ENCODE measurements at places on chromosomes 5 and 9.

DNA sequence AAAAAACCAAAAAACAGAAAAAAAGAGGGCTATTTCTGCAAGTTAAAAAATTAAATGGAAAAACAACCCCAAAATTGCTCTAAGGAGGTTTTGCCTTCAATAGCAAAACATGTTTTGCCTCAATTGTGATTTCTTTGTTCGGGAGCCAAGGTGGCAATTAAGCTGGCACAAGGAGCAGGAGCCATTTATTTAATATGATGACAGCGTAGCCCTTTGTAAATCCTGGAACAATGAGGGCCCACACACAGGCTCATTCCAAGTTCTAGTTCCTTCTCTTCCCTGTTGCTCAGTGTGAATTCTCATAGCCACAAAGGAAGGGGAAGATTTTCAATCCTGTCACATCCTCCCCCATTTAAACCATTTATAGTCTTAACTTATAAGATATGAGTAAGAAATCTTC is 353.2 kb downstream of the PDE4D start:
- no peak for DNase-seq

DNA sequence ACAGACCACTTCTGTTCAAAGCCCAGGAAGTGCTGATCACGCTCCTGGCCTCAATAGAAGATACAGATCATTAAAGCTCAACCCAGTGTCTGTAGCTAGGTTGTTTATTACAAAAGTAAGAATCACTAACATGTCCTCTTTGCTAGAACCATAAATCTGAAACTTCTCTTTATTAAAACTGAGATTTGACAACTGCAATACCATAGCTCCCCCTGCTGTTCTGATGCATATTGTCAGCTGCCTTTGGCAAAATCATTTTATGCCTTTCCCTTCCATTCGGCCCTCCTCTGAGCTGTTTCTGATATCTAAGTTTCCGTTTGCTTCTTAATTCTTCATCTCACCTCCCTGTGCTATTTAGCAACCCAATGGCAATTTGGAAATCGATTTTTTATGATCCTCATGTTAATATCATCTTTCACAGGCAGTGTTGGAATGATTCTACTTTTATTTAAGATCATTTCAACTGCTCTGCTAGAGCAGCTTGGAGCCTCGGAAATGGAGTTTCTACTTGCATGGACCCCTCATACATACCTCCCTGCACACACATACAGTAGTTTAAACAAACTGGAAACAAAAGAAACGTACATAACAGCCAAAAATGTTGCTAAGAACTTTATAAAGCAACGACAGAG is 998.8 kb downstream of the MAT2B start:
- no peak for DNase-seq

GRCh38 chr5:81121836-81122630 is 111.1 kb upstream of the CKMT2 start:
- no peak for DNase-seq

DNA sequence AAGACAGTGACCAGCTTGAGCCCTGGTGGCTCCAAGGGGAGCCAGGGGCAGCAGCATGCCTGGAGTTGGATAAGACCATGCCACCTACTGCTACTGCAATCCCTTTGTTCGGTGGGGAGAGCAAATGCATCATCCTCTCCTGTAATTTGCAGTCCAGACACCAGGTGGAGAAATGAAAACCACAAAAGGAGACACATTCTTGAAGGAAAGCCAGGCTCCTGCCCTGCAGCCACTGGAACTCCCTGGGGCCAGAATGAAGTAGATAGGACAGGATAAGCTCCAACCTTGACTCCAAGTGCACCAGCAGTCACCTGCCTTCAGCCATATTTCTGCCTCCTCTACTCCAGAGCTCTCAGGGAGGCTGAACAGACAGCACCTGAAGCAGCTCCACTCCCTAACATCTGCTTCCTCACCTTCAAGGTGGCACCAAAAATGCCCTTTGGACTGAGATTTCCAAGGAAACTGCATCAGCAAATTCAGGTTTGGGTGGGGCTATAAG is 65.1 kb upstream of the IQGAP2 start:
- no peak for DNase-seq

- no peak for DNase-seq
Observed at GRCh38 chr9:82130331-82131042, 141.9 kb downstream of the SPATA31D1 start.

- no peak for DNase-seq
Observed at GRCh38 chr5:67404256-67405100, 207.9 kb upstream of the CD180 start.

GRCh38 chr9:106017198-106017740 is 322.9 kb downstream of the TMEM38B start:
- DNase-seq: no peak

- no peak for DNase-seq
Observed at GRCh38 chr5:173296737-173297676, 31.2 kb downstream of the STC2 start.

- DNase-seq: no peak
Observed at GRCh38 chr9:133771486-133772482, 33.6 kb upstream of the SARDH start.

- no peak for DNase-seq
Observed at GRCh38 chr9:78865737-78866136, 568.8 kb downstream of the PSAT1 start.

GRCh38 chr5:133468596-133468995 is 143.7 kb downstream of the FSTL4 start:
- no peak for DNase-seq

- DNase-seq: no peak
Observed at GRCh38 chr5:125341436-125341835, 595.0 kb upstream of the ZNF608 start.

DNA sequence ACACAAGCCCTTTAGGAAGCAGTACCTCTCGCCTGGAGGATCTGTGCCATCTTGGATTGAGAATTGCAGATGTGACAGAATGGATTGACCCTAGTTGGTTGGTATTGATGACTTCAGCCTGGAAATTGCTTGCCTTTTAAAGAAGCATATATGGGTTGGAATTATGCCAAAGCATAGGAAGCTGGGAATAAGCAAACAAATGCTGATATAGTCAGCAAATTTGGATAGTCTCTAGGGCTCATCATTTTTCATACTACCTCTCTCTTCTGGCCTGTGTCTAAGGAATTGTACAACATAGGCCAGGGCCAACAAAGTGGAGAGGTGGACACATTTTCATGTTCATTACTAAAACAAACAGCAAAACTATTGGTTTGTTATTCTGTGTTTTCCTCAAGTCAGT is 13.2 kb downstream of the TRIM32 start:
- no peak for DNase-seq

DNA sequence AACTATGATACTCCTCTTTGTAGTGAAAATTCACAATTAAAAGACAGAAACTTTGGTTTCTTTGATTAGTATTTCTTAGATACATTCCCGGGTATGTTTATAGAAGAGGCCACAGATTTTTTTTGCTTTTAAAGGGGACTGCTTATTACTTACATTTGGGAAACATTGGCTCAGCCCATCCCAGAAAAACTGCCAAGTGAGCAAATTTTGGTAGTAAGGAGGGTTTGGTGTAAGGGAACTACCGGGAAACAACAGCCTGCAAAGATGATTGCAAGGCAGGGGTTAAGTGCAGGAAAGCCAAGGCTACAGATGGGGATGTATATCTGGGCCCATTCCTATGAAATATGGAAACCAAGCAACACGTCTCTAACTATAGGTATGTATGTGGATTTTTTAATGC is 88.8 kb upstream of the SAP30L start:
- DNase-seq: no peak

- no peak for DNase-seq
Observed at GRCh38 chr5:40909723-40910122, 426 bp downstream of the C7 start.

DNA sequence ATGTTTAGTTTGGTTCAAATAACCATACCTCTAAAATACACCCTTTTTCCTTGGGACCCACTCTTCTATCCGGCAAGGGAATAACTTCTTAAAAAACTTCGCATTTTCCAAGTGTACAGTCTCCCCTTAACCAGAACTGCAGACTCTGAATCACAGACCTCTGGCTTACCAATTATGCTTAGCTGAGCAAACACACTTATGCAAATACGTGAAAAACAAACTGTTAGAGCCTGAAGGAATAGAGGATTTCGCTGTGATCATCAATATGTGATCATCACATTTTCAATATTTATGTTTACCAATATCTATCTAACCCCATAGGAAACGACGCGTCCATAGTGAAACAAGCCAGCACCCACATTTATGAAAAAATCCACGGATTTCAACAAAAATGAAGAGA is 1.3 kb downstream of the LPAR1 start:
- DNase-seq: no peak

DNA sequence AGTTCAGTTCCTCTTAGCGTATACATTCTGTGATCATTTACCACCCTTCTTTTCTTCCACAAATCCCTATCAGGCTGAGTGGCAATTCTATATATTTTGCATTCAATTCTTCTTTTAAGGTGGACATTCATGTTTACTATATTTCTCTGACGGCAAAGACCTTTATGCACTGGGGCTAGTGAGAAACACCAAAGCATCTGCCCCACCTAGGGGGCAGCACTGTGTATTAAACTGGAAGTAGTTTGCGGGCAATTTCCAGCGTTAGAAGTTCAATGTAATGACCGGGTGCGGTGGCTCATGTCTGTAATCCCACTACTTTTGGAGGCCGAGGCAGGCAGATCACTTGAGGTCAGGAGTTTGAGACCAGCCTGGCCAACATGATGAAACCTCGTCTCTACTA is 27.9 kb upstream of the FBXL7 start:
- no peak for DNase-seq

- DNase-seq: no peak
Observed at GRCh38 chr5:173853370-173854131, 34.6 kb upstream of the CPEB4 start.

GRCh38 chr5:71880536-71880935 is 161.5 kb downstream of the CARTPT start:
- DNase-seq: no peak

DNA sequence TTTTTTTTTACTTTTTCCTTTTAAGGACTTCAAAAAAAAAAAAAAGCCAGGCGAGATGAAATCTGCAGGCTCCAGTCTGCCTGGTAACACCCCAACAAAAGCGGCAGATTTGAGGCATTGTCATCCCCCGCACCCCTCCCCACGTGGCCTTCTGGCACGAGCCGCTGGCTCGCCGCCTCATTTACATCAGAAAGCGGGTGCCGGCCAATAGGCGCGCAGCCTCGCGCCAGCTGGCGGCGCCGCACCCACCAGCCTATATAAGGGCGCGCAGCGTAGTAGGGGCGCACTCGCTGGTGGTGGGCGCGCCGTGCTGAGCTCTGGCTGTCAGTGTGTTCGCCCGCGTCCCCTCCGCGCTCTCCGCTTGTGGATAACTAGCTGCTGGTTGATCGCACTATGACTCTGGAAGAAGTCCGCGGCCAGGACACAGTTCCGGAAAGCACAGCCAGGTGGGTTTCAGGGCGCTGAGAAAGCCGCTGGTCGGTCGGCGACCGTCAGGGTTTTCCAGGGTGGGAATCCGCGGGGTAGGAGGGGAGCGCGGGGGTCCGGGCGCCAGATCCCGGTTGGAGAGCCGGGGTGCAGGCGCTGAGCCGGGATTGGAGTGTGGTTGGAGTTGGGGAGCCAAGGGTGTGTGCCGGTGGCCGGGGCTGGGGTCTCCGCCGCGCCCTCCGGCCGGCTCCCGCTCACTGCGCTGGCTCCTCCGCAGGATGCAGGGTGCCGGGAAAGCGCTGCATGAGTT is at the start of gene GADD45G:
TSS of gene GADD45G (plus strand) at position 284 of the 736 bp plus-strand sequence. CDS start at position 394, 110 bp downstream.
- DNase-seq: peak; percentile 74

DNA sequence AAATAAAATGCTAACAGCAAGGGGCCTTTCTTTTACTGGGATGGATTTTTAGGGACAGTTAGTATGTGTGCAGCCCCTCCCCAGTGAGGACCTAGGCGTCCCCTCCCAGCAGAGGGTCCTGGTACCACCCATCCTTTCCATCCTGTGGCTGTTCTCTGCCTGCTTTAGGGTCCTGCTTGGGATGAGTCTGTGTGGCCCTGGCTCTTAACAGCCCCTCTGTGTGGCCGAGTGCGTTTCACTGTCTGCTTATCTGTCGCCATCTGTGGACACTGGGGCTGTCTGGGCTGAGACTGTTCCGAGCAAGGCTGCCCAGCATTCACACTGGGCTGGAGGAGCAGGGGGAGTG is 17.0 kb downstream of the WNK2 start:
- no peak for DNase-seq

DNA sequence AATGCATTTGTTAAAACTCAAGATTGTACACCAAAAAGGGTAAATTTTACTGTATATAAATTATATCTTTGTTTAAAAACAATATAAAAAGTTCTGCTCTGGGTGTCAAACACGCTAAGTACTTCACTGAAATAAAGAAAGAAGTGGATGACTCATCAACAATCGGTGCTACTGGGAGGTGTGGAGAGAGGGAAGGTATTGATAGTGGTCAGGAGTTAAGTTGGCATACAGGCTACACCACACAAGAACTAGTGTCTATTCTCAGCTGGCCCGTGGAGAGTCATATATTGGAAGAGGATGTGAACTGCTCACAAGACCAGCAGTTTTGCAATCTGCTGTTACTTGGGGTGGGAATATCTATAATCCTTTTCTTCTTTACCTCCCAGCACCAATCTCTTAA is 145.7 kb upstream of the TRPC7 start:
- no peak for DNase-seq

DNA sequence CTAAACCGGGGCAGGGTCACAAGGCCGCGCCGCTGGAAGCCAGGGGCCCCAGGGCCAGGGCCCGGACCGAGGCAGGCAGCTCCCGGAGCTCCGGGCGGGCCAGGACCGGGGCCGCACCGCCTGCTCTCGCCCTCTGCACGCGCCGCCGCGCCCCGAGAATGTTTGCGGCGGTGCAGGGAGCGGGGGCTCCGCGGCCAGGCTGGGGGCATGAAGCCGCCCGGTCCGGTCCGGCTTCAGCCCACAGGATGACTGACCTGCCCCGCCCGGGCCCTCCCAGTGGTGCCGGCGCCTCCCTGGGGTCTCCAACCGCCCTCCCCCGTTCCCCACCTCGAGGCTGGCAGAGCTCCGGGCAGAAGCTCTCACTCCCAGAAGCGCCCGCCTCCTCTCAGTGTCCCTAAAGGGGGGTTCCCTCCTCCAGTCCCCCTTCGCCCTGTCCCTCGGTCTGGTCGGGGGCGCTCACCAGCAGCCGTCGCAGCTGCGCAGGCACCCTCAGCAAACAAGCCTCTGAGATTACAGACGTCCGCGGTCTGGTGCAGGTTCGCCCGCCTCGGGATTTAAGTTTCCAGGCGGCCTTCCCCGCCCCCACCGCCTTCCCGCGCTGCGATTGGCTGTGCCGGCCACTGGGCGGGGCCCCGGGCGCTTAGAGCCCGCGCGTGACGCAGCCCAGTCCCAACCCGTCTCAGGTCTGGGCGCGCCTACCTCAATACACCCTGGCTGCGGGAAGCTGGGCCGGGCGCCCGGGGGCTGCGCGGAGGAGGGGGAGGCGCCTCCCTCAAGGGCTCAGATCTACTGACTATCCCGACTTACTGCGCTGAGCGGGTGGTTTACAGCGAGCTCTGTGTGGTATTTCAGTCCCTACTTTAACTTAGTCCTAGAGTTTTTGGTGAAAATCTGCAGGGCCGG is at the start of gene CTSV:
TSS of gene CTSV (minus strand) at position 532 of the 903 bp plus-strand sequence. CDS start 1,099 bp downstream, outside the sequence.
- DNase-seq: peak; percentile 53

Measured in stimulated activated CD8-positive, alpha-beta memory T cell treated with anti-CD3 and anti-CD28 coated beads, Interleukin-12 subunit alpha, Interleukin-12 subunit beta, amount 100 ng/mL, for 4 hours (primary cell).